Central memory CD4-positive, alpha-beta T cell (primary cell): ENCODE measurements at places on chromosomes 4 and X.

GRCh38 chr4:31660916-31661315, 940.7 kb downstream of the PCDH7 start:
- no peak for DNase-seq

GRCh38 chr4:147924604-147925412, 192.9 kb downstream of the ARHGAP10 start:
- DNase-seq = no peak

GRCh38 chr4:120218981-120219380, 152.3 kb upstream of the MAD2L1 start:
- DNase-seq = no peak

- no peak for DNase-seq
These were observed 45.0 kb upstream of the SH3RF1 start for GRCh38 chr4:169315530-169316343.

- no peak for DNase-seq
These were observed 1.7 kb upstream of the ZFP92 start for GRCh38 chrX:153409414-153410101.

GRCh38 chr4:48032721-48033120, 16.1 kb downstream of the NIPAL1 start:
- DNase-seq = no peak

DNA sequence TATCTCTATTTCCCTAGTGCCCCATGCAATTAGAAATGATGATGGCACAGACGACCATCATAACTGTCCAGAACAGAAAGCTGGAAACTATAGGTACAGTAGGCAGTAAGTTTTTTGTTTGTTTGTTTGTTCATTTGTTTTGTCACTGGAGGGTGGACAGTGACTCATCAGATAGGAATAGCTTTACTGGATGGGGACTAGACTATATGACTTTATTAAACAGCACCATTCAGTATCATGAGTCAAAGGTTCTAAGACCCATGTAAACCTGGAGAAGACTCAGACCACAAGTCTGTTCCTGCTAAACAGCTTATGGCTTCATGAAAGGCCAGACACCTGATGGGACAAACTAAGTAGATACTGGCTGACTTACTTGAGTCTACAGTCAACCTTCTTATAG, 38.4 kb downstream of the PLAC1 start:
- no peak for DNase-seq
